ENCODE measurements at places on chromosomes 1 and 21. TPM values are rescaled to one million over a fixed set of nuclear protein-coding genes. Genes with fewer than 3 reads are reported as not detected.

Gene FCRLA
- 0.13 TPM for total RNA-seq

Gene GJA5
- 0.26 TPM for total RNA-seq

Gene RGS18
- total RNA-seq = not detected

Gene GPR61
- not detected for total RNA-seq

Gene FAF1
- 25.0 TPM for total RNA-seq

Gene CYP4Z1
- total RNA-seq = under 0.01 TPM

Gene TMEM240
- total RNA-seq = 1.4 TPM

Gene HMGN1
- 216 TPM for total RNA-seq

Gene FMO1
- total RNA-seq = not detected

Gene WNT3A
- not detected for total RNA-seq

Gene SH2D1B
- total RNA-seq = 0.13 TPM

Gene TLR5
- total RNA-seq = 0.51 TPM

Gene CRYAA
- total RNA-seq = not detected

Gene VANGL2
- total RNA-seq = not detected

Gene COL11A1
- total RNA-seq = under 0.01 TPM

Gene KCNK1
- 0.13 TPM for total RNA-seq

Gene CYB561D1
- 3.1 TPM for total RNA-seq

Gene CACNA1S
- not detected for total RNA-seq

Gene AMPD1
- not detected for total RNA-seq

Gene FALEC
- not detected for total RNA-seq

Gene ADGRL4
- 121 TPM for total RNA-seq

Gene GFI1
- not detected for total RNA-seq
